ENCODE measurements at places on chromosomes 1 and 21.

GRCh38 chr1:205321162-205321958, at the start of gene NUAK2:
Gene NUAK2, minus strand, starts transcription at chr1:205321745. Its CDS starts 117 bp downstream, at chr1:205321628.
- no peak for DNase-seq

DNA sequence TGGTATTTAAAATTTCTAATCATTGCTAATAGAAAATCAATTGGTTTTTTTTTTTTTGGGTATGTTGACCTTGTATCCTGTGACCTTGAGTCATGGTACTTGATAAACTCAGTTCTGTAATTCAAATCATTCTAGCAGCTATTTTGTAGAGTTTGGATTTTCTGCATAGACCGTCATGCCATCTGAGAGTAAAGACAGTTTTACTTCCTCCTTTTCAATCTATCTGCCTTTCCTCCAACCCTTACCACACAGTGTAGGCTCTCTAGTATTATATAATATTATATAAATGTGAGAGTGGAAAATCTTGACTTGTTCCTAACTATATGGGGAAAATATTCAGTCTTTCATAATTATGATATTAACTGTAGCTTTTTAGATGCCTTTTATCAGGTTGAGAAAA, 7.0 kb downstream of the TDRD5 start:
- no peak for DNase-seq

- DNase-seq: no peak
Observed at GRCh38 chr1:114094675-114095074, 59.0 kb downstream of the SYT6 start.

- DNase-seq: no peak
Observed at GRCh38 chr21:34130716-34130985, 57.3 kb downstream of the MRPS6 start.

GRCh38 chr1:160884579-160884978, 401 bp downstream of the ITLN1 start:
- no peak for DNase-seq

DNA sequence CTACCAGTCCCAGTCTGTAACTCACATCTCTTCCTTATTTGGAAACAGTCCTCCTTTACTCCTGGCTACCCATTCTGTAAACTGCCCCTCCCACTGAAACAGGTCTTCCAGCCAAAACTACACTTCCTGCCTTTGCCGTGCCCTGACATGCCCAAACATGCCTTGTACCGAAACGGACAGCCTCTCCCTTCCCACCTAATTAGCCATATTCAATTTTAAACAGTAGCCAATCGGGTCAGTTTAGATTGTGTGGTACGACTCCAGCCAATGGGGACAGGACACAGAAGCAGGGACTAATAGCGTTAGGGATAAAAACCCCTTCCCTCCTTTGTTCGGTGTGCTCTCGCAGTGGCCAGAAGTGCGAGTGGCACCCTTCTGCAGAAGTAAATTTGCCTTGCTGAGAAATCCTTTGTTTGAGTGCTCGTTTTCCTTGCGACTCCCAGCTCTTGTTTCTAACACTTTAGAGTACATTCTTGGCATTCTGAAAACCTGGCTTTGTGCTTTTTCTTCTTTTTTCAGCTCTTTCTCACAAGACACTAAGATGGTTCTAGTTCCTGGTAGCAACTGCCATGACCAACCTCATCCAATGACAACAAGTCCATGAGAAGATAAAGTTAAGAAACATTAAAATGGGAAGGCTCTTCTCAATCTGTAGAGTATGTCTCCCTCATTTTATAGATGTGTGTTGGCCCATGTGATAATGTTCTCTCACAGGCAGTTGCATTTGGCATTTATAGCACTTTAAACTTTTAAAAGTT, 325.1 kb upstream of the GREM2 start:
- DNase-seq: no peak

GRCh38 chr1:110438893-110439292, 12.1 kb upstream of the PROK1 start:
- DNase-seq: no peak

- DNase-seq: no peak
Observed at GRCh38 chr1:153577624-153578051, 12.0 kb upstream of the S100A2 start.

DNA sequence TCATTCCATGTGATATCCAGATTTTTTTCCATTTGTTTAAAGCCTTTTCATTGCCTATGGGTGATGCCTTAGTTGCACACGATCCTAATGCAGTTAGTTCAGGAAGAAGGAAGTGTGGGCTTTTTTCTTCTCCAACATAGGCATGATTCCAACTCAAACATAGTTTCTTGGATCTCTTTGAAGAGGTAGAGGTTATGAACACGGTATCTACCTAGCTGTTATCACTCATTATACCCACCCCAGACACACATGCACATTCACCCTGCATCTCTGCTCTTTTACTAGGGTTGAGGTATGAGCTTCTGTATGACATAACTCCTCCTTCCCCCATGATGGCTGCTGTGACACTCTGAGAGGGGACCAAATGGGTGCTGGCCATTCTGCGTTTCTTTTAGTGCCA, 122.1 kb upstream of the ZNF648 start:
- DNase-seq: no peak

DNA sequence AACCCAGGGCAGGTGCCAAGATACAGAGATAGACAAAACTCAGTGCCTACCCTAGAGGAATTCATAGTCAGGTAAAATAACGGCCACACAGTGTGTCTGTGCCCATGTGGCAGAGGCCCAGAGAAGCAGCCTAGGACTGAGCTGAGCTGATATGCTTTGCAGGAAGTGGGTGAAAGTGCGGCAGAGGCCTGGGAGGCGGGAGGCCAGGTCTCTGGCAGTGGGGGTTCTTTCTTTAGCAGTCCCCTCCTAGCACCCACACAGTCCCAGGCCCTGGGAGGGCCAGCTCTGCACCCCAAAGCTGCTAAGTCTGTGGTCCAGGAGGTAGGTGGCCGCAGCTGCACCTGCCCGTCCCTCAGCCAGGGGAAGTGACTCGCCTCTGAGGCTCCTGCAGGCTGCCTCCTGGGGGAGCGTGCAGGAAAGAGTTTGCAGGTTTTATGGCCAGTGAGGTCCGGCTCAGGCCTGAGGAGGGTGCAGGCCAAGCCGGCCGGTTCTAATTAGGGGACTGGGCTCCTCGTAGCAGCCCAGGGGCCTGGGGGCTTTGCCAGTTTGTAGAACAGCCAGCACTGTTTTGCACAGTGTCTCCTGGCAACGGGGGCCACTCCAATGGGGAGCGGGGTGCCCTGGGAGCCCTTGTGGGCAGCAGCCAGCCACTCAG, 107.9 kb downstream of the SPSB1 start:
- no peak for DNase-seq

DNA sequence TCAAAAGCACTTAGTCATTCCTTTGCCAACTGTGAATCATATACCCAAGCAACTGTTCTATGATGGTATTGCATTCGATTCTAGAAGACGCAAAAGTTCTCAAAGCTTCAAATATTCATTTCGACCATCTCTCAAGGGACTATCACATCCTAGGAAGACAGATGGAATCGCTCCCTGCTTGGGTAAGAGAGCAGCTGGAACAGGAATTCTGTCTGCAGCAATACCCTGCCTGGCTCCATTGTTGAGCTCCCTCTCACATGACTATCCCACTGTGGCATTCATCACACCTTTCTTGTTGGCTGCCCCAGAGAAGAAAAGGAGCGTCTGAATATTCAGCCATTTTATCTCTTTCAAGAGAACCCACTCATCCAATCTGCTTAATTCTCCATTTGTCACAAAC, 397.7 kb downstream of the NTNG1 start:
- no peak for DNase-seq

- no peak for DNase-seq
Observed at GRCh38 chr1:232853994-232854797, 49.0 kb downstream of the MAP10 start.

DNA sequence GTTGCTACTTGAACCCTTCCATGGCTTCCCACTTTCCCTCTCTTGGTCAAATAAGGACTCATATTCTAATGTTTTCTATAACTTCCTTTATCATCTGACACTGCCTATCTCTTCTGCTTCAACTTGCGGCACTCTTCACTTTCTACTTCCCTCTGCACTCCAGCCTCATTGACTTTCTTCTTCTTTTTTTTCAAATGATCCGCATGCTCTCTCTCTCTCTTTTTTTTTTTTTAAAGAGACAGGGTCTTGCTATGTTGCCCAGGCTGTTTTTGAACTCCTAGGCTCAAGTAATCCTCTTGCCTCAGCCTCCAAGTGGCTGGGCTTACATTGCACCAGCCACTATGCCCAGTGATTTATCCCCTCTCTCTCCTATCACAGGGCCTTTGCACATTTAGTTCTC, 7.3 kb upstream of the IL10 start:
- DNase-seq: no peak

DNA sequence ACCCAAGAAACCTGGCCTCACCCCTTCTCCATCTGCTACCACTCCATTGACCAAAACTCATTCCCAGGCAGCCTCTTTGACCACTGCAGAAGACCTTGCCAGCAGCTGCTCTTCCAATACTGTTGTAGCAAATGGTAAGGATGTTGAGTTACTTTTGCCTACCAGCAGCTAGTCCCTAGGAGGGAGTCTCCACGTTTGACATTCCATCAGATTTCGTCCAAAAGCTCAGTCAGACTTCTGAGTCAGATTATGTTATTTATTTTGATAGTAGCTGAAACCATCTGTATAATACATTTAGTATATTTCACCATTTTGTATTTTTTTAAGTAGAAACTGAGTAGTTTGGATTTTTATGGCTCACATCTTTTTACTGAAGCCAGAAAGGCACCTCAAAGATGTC, 51.5 kb upstream of the WNT2B start:
- DNase-seq: no peak

DNA sequence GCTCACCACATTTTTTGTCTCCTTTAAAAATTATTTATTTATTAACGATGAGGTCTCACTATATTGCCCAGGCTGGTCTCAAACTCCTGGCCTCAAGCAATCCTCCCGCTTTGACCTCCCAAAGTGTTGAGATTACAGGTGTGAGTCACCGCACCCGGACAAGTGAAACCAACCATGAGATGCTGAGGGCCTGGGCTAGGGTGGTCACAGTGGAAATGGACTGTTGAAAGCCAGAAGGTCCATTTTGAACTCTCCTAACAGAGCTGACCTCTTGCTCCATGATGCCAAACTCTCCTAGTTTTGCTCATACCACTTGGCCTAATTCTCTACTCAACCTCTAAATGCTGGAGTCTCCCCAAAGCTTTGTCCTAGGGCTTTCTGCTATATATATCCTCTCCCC, 109.1 kb downstream of the SLC45A1 start:
- DNase-seq: no peak

- no peak for DNase-seq
Observed at GRCh38 chr1:155006601-155007101, 4.0 kb downstream of the ZBTB7B start.

DNA sequence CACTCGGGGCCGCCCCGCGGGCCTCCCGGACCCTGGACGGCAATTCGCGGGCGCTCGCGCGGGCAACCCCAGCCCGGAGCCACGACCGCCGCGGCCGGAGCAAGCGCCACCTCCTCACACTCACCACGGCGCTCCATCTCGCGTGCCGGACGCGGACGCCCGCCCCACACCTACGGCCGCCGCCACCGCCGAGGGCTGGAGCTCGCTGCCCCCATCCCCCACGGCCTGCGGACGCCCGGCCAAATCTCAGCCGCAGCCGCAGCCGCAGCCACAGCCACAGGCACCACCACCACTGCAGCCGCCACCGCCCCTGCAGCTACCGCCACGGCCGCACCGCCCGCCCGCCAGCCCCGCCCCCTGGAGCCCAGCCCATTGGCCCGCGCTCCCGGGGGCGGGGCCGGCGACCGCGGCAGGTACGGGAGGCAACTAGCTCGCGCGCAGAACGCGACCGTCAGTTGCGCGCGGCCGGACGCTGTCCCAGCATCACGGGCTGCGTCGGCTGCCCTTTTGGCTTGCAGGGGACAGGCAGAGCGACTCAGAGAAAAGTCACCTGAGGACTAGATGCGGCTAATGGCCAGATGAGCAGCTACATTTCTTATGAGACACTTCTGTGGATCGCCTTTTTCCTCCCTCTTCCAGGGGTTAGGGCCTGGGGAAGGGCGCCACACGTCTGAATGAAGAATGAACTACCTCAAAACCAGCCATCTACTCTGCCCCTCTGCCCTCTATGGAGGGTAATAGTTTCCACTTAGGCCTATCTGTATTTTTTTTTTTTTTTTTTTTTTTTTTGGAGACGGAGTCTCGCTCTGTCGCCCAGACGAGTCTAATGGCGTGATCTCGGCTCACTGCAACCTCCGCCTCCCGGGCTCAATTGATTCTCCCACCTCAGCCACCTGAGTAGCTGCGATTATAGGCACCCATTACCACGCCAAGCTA, at the start of gene ARHGAP29:
ARHGAP29 (minus strand) TSS at position 294 of the 936 bp plus-strand sequence. CDS start 5,973 bp downstream, outside the sequence.
- no peak for DNase-seq
